ENCODE measurements at places on chromosomes 5 and 9.

DNA sequence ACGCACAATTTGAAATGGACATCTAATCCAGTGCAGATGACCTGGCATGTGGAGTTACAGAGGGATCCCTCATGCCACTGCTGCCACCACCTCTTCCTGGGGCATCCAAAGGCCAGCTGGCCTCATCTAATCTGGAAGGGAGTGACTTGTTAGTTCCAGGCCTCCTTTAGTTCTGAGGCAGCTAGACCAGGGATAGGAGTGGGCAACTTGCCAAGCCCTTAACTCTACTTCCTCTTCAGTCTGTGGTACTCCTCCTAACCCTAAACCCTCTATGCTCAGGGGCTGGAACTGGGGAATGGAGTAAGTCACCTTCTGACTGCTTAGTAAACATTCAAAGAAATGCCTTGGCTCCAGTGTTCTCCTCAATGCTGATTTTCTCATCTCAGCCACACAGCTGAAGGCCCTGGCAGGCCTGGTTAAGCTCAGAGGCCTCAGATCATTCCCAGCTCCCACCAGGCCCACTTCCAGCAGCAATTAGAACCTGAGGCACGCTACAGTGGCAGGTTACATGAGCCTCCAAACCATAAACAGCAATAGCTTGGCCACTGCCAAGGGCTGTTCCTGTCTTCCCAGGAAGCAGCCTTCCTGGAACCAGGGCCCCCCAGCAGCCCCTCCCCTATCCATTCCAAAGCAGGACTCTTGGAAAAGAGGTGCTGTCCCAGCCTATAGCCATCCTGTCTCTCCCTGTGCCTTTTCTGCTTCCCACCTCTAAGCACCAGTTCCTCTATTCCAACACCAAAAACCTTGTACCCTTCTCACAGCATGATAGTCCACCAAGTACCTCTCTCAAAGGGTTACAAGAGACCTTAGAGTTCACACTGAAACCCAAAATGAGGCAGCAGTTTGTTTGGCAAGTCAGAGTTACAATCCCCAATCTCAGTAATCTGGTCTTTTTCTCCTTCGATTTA, 2.0 kb downstream of the EIF4EBP3 start:
- DNase-seq, result no peak

DNA sequence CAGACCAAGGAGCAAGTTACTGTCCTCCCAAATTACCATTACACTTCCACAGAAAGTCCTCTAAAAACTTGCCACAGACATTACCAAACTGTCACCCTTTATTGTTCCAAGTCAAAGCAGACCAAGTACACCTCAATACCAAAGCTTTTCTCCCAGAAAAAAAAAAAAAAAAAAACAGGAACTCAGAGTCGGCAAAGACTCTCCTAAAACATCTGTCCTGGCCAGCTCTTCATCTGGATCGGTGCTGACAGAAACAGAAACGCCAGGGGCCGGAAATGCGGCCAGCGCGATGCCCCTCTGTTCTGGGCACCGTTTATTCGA, 718 bp downstream of the DEPDC1B start:
- no peak for DNase-seq

DNA sequence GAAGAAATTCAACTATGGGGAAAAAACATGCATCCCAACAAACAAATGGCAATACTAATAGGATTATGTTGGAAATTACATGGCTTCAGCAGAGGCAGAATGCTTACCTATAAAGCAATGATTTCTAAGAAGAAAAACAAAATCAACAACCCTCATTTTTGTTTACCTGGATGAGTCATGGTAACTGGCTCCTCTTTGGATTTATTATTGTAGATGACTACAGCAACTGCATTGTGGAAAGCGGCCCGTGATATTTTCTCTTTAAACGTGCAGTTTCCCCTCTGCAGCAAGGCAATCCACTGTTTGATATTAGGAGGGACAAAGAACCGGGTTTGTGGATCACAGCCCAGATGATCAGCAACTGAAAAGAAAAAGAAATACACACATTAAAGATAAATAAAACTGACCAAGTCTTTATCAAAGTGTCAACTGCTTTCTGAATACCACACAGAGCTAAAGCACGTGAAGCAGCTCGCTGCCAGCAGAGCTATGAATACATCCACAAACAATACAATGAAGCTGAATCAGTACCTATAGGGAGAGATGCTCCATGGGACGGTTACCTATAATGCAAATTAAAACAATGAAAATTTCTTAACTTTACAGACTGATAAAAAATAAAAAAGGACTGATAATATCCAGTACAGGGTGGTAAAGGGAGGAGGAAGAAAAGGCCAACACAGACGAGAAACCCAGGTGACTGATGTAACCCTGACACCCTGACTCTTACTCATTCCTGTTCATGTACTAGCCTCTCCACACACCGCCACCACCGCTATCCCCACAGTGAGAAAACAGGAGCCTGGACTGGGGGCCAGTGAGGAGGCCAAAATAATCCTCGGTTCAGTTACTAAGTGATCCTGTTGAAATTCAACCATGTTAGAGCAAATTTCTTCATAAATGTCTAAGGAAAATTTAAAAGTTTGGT, 31.0 kb downstream of the RNF130 start:
- DNase-seq, result no peak

GRCh38 chr5:147830035-147830434, 1.4 kb downstream of the SPINK1 start:
- DNase-seq, result no peak

DNA sequence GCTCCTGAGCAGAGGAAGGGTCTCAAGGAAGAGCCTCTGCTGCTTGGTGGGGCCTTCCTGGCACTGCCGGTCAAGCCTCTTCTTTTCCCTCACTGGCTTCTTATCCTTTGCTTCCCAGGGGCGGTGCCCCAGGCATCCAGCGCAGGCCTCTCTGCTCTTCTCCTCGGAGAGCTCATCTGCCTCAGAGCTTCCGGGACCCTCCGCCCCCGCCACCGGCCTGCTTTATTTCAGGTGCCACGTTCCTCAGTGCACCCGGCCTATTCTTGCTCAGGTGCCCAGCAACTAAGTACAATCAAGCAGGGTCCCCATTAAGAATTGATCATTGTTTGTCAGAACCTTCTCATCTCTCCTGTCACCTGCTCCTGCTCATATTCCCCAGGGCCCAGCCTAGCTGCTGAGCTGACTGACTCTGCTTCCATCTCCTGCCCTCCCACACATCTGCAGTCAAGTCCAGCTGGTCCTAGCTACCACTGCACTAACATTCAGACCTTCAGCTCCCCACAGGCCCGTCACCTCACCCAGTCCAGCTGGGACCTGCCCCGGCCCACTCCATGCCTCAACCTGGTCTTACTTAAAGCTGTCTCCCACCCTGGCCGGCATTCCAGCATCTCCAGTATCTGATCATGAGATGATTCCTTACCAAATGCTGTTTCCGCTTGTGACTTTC, 114.3 kb upstream of the BOD1 start:
- DNase-seq, result peak; percentile 55

- no peak for DNase-seq
Observed at GRCh38 chr5:176912115-176912514, 13.0 kb upstream of the HK3 start.

DNA sequence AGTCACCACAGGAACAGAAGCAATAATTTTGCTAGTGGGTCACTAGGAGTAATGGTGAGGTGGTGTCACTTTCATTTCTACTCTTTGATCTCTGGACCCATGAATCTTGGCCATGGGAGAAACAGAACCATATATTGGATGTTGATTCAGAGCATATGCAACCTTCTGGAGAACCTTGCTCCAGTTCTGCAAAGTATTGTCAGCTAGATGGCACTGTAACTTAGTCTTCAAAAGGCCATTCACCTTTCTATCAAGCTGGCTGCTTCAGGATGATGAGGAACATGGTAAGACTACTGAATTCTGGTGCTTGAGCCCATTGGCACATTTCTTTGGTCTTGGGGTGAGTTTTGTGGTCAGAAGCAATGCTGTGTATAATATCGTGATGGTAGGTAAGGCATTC, 129.1 kb upstream of the FBN2 start:
- DNase-seq, result no peak

DNA sequence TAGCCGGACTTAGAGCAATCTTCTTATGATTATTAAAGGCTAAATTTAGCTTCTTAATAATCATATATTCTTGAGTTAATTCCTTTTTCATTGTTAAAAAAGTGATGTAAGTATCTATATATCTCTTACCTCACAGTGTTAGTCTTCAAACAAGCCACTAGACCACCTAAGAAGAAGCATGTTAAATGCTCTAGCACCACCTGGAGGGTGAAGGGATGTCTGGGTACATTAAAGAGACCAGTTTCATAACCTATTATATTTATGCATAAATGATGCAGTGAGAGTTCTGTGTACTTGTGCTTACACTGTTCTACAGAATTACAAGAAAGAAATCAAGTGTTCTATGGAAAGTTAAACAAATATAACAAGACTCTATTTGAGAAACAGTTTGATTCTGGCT, 55.9 kb upstream of the SLCO6A1 start:
- DNase-seq, result no peak

- DNase-seq, result peak; percentile 89
Observed at GRCh38 chr9:93134015-93134739, at the start of gene NINJ1. TSS of gene NINJ1 (minus strand) at chr9:93134251. CDS start at chr9:93134217, 34 bp downstream.

GRCh38 chr9:6040077-6040476, 24.7 kb upstream of the RANBP6 start:
- DNase-seq, result no peak

GRCh38 chr9:28999057-28999456, 1425.8 kb upstream of the C9orf72 start:
- DNase-seq, result no peak

DNA sequence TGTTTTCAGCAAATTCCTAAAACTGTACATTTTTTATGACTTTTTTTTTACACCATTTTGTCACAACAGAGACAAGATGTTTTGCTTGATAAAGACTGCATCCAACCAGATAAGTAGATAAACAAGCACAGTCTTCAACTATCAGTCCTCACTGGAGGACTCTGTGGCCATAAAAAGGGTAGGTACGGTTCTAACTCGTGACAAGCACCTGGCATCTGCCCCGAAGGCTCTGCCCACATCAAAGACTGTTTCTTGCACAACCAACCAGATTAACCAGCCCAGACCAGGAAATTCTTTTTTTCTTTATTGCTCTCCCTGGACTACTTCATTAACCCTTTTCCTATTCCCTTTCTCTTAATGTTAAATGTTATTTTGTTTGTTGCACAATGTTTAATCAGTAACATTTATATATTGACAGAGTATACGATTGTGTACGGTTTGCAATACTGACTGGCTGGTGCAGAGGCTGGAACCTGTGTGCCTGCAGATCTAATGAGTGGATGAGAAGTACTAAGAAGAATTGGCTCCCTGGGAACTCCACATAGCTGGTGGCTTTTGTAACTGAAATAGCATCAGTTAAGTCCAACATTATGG, 74.1 kb downstream of the SERINC5 start:
- DNase-seq, result peak; percentile 79

DNA sequence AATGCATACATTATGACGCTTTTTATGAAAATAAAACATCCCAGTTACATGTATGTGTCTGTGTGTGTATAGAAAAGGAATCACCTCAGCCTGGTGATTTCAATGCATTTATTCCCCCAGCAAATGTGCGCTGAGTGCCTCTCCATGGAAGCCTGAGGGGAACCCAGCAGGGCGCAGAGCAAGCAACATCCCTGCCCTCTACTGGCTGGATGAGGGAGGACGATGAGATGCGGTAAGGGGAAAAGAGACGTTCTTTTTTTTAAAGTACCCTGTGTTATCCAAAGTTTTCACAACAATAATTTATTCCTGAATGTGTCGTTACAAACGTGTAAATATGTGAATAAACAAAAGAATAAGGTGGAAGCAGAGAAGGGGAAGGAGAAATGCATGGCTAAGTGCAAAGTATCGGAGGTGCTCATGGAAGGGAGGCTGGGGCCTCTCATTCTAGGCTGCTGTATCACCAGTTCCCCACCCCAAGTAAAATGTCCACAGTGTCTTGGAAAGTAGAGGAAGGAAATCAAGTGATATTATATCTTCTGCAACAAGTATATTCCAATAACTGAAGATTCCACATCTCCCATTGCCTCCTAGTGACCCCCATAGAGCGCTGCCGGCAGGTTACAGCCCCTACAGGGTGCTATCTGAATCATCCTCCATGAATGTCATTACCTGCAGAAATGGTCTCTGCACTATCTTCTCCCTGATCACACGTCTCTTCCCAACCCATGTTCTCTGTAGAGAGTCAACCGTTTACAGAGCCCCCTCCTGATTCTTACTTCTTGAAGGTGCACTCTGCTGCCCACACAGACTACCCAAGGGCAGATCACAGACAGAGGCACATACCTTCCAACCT, 13.0 kb upstream of the ABLIM3 start:
- DNase-seq, result no peak

GRCh38 chr5:97125125-97125683, 17.2 kb downstream of the LIX1 start:
- no peak for DNase-seq

DNA sequence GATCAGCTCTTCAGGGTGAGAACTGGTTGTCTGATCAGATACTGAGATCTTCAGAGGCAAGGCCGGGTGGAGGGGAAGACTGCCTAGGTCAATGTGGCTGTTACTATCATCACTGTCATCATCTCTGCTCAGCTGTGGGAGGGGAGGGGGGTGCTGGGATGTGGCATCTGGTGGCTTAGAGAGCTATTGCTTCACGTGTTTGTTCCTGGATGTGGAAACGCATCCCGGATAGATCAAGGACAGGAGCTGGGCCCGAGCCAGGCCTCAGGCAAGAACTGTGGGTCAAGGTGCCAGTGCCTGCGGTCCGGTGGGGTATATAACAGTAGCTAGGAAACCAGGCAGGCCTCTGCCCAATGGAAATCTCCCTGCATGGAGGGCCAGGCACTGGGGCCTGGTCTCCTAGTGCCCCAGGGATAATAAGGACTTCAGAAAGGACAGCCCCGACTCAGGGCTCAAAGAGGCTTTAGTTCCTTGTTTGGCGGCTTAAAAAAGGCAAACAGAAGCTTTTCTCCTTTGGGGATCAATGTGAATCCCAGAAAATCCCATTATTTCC, 30.3 kb upstream of the TIFAB start:
- DNase-seq, result no peak

GRCh38 chr5:55480781-55481180, 54.0 kb downstream of the PLPP1 start:
- DNase-seq, result no peak

- no peak for DNase-seq
Observed at GRCh38 chr9:91496351-91496750, 72.7 kb upstream of the NFIL3 start.
